Urinary bladder (tissue), 4 donors: ENCODE measurements at places on chromosomes 13 and 19.
A peak's percentile ranks its signal among the peaks of the same experiment; 100 is the strongest.

DNA sequence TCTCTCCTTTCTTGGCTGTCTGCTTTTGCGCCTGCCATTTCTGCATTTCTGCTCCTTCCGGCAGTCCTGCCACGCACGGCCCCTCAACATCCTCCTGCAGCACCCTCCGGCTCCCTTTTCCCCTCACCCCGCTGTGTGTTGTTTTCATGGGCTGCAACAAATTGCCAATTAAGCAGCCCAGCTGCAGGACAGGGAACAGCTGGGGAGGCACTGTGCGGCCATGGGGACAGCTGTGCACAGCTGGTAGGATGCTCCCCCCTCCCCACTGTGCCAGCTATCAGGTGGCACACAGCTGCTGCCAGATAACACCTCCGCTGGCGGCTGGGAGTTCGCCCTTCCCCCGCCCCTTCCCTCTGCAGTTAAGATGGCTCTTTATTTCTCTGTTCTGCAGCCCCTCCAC is 25.4 kb downstream of the LYL1 start:
- DNase-seq = no peak

GRCh38 chr13:110886870-110887596 is 27.8 kb downstream of the ANKRD10 start:
- no peak for DNase-seq

GRCh38 chr13:99278843-99279242 is 20.7 kb upstream of the GPR18 start:
- DNase-seq = no peak

GRCh38 chr13:32443111-32443510 is 15.2 kb upstream of the N4BP2L1 start:
- DNase-seq = no peak

DNA sequence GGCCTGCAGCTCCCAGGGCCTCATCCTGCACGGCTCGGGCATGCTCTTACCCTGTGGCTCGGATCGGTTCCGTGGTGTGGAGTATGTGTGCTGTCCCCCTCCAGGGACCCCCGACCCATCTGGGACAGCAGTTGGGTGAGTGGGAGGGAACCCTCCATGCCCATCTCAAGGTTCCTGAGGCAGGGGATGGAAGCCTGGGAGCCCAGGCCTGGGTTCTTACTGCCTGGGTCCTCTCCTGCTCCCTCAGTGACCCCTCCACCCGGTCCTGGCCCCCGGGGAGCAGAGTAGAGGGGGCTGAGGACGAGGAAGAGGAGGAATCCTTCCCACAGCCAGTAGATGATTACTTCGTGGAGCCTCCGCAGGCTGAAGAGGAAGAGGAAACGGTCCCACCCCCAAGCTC is 3.2 kb downstream of the APLP1 start:
- no peak for DNase-seq

- DNase-seq = no peak
Observed at GRCh38 chr19:55304980-55305379, 20.2 kb downstream of the TMEM150B start.

DNA sequence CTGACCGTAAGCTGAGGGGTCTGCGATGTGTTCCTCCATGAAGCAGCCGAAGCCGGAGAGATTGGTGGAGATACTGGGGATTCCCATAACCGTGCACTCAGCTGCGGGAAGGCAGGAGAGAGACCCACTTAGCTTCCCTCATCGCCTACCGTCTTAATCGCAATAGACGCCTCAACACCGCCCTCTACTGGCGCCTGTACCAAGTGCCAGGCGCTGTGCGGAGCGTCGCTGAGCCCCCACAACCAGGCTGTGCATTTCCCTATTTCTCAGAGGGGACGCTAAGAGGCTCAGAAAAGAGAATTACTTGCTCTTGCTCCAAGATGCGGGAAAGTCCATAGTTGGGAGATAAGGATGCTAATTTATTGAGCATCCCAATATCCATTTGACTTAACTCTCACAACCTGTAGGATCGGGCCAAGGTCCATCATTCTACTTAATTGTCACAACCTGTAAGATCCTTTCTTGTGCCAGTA is 5.8 kb downstream of the FTL start:
- no peak for DNase-seq

- DNase-seq = no peak
Observed at GRCh38 chr19:51789061-51789795, 5.7 kb upstream of the FPR3 start.

- no peak for DNase-seq
Observed at GRCh38 chr19:19446655-19447437, 41.4 kb downstream of the GATAD2A start.

DNA sequence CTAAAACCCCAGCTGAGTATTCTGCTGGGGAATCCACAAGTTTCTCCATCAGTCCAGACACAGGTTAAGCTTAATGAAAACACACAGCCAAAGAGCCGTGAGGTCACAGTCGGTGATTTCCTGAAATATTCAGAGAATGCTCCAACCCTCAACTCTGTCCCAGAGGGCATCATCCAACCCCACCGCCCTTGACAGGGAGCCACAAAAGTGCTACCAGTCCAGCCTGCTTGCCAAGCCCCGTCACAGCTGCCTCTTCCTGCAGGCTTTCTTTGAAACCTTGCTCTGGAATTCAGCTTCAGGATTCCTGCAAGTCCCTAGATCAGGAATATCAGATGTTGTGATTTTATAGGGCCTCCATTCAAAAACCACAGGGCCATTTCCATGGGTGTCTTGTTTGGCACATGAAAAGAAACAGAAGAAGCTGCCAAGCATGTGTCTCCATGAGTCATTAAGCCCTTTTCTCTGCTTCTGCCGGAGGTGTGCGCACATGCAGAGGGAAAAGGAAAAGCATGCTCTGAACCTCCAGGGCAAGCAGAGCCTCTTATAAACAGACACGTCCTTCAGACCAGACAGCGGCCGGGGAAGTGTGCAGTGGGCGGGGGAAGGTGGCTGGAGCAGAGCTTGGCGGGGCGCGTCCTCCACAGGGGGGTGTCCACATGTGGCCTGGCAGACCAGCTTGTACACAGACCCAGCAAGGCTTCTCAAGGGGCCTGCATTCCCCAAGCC is 164.7 kb downstream of the KATNAL1 start:
- DNase-seq = peak; percentile 40

GRCh38 chr13:28442839-28443238 is 52.1 kb downstream of the FLT1 start:
- no peak for DNase-seq

DNA sequence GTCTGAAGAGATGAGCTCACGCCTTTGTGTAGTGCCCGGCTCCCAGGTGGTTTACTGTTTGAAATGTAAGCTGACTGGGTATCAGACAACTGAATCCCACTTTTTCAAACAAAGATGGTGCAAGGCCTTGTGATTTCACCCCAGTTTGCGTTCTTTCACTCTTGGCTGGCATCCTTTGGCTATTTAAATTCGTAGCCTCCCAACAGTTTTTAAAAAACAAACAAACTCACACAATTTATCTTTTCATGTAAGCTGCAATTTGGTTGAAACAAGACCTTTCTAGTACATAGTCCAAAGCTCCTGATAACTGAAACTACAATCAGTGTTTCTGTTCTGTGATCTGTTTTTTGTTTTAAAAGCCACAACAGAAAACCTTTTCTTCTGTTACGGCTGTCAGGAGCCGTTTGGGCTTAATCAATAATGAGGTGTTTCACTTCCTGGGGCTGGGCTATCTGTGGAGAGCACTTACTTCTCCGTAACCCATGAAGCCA is 65.1 kb upstream of the NPAS1 start:
- DNase-seq = no peak

DNA sequence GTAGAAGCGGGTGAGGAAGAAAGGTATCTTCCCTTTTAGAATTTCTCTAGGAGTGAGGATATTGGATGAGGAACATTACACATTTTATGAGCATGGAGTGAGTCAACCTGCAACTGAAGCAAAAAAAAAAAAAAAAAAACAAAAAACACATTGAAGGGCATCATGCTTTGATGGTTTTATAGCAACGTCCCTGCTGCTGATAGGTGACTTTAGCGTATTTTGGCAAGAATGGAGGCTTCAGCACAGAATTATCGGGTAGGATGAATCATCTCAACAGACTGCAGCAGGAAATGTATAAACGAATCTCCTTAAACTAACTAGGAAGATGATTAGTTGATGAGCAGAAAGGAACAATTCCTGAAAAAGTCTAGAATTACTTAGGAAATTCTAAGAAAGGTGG is 1359.6 kb upstream of the ATXN8OS start:
- no peak for DNase-seq

GRCh38 chr13:33918199-33918932 is 100.4 kb downstream of the RFC3 start:
- no peak for DNase-seq

DNA sequence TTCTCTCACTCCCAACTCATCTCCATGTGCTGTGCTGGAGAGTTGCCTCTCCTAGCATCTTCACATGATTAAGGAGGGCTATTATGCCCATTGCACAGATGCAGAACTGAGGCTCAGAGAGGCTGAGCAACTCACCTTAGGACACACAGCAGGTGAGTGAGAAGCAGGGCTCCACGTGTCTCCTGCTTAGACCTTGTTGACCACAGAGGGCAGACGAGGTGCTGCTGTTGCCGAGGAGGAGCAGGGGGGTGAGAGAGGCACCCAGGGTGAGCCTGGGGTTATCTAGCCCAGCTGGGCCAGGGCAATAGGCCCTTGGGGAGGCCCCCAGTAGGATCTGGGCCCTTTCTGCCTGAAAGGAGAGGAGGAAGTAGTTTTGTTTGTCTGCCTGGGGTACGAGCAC is 2.4 kb upstream of the HSH2D start:
- no peak for DNase-seq

DNA sequence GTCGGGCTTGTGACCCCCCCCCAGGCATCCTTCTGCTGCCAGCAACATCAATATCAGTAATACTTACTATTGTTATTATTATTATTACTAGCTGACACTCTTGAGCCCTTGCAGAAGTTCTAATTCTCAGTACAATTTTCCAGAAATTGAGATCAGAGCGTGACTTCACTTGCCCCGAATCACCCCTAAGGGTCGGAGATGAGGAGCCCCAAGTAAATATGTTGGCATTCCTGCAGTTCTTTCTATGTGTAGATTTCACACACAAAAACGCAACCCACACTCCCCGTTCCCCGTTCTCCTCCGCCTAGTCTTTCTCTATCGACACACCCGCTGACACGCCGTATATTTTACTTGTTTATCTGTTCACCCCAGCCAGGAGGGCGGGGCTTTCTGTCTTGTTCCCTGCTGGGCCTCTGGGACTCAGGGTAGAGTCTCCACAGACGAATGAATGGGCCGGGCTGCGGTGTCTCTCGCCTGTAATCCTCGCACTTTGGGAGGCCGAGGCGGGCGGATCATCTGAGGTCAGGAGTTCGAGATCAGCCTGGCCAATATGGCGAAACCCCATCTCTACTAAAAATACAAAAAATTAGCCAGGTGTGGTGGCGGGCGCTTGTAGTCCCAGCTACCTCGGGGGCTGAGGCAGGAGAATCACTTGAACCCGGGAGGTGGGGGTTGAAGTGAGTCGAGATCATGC is 14.7 kb downstream of the TLE5 start:
- DNase-seq = peak; percentile 89

DNA sequence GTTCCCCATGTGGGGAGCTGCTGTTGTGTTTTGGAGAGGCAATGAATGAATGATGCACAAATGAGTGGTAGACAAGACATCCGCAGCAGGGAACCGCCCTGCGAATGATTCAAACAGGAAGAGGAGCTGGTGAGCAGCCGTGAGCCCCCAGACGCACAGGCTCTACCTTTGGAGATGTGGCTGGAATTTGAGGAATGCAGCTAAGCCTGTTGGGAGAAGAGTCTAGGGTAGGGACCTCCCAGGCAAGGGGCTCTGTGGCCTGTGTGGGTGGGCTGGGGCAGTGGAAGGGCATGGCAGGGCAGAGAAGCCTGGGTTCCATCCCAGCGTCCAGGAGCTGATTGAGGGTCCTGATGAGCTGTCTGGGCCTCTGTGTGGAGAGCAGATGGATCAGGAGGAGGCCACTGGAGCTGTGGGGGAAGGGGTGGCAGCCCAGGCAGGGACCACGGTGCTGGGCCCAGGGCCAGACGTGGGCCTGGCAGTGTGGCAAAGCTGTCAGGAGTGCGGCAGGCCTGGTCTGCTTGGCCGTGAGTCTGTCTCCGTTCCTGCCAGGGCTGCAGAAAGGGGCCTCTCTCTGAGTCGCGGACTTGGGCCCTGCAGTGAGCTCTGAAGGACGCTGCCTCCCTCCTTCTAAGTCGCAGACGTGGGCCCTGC is 41.8 kb upstream of the DCUN1D2 start:
- no peak for DNase-seq

GRCh38 chr19:4504297-4504701 is 14.0 kb downstream of the PLIN4 start:
- no peak for DNase-seq
